ENCODE measurements at places on chromosomes 7 and 10.

- DNase-seq = no peak
These were observed 31.1 kb downstream of the PTPRE start for GRCh38 chr10:127937915-127938463.

DNA sequence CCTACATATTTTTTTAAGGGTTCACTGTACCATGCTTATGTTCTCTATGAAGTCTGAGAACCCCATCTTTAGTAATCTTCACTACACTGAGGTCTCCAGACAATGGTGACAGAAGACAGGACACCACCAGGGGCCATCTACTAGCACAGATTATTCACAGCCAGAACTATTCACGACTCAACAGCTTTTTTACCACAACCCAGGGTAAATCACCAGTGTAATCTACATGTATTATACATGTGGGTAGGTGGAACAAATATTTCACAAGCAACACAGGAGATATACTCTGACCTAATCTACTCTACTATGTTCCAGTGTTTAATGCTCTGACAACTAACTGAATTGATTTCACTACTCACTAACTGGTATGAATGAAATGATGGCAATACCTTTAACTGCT lies 136.1 kb downstream of the ELMO1 start:
- DNase-seq = no peak

DNA sequence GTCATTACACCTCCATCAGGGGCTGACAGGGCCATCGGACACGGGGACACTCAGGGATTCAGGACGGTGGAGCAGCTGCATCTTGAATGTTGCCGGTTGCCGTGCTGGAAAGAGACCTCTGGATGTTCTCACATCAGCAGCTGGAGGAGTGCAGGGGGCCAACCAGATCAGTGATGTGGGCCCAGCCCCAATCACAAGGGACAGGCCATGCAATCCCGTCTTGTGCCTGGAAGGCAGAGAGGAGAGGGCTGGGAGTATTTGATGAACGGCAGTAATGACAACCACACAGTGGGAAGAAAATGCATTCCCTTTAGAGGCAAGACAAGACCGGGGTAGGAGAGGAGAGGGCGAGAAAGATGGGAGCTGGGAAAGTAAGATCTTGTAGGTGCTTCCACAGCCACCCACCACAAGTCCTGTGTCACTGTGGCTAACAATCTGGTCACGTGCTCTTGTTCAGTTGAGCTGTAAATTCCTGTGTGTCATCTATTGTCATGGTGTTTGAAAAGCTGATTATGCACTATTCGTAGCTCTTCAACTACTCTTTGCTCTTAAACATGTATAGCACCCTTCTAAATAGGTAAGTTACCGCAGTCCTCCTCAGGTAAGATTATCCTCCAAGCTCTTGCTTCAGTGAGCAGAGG lies 85.9 kb upstream of the LEP start:
- no peak for DNase-seq

- DNase-seq = no peak
These were observed 98.3 kb downstream of the KCNMA1 start for GRCh38 chr10:77539147-77539935.

DNA sequence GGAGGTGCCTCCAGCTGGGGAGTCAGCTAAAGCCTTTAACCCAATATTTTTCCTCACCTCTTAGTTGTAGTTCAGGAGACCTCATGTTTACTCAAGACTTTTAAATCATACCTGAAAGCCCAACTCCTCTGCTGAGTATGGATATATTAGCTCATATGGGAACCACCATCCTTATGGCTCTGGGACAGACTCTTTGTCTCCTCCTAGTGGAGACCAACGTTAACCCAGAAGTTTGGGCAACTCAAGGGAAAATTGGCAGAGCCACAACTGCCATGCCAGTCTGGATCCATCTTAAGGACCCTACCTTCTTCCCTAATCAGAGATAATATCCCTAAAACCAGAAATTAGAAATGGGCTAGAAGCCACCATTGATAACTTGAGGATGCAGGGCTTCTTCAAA lies 80.8 kb downstream of the TMEM106B start:
- no peak for DNase-seq

DNA sequence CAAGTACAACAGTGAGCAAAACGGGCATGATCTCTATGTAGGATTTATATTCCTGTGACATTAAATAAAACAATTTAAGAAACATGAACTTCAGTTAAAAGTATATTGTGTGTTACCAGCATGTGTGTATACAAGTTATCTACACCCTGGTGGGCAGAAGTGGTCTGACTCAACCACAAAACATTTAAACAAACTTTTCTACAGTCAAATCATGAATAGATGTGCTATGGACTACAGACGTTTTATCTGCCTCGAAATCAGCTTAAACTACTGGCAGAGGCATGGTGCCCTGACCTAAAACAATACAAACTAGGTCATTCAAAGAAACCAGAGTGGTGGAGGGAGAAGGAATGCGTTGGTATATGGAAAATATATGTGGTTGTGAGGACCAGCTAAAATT lies 3.6 kb downstream of the ARL3 start:
- no peak for DNase-seq

- no peak for DNase-seq
These were observed 102.7 kb downstream of the ZNF248 start for GRCh38 chr10:37754538-37755323.

- no peak for DNase-seq
These were observed 22.0 kb upstream of the CTTNBP2 start for GRCh38 chr7:117895276-117895675.

DNA sequence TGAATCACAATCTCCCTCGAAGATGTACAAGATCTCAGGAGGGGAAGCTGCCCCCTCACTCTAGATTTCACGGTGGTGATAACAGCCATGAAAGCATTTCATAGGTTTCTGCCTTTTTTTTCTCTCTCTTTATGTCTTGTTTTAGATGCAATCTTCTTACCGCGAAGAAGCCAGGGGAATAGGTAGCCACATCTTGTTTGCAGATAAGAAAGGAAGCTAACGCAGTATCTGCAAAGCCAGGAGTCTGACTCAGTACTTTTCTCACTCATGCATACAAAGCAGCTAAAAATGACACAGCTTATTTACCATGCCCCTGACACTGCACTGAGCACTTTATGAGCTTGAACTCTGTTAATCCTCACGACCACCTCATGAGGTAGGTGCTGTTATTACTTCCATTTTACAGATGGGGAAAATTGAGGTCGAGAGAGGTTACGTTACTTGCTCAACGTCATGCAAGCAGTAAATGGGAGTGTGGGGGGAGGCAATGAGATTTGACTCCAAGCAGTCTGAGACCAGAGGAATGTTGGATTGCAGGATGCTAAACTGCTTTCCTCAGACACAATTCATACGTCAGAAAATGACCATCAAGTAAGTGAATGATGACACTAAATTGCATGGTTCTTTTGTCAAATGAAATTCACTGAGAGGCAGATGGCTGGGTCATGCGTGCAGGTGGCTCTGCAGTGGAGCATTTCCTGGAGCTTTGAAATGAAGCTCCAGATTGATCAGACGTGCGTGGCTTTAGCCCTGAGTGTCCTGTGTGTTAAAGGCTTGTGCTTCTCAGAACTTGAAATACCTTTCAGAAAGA lies 3.3 kb downstream of the MAP3K8 start:
- no peak for DNase-seq

DNA sequence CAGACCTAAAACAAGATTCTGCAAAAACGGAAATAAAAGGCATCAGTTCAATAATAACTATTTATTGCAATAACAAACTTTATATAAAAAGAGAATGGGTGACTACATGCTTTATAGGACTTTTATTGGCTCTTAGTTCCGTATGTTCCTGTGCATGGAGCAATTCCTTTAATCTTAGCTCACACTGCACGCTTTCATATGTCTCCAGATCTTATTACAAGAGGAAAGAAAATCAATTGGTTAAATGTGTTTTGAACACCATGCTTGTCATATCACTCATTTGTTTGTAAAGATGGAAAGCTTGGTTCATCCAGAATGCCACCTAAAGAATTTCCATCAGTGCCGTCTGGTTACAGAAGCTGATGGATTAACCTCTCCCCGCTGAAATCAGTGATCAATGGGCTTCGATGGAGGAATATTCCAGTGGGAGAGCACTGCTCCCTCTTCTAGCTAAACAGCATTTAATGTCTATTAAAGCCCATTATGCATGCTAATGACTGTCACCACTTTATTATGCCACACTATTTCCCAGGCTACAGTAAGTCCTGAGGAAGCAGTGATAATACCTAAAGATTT lies 210.3 kb downstream of the GLI3 start:
- no peak for DNase-seq

- DNase-seq = no peak
These were observed 76.2 kb upstream of the PPP2R2D start for GRCh38 chr10:131824371-131825149.

DNA sequence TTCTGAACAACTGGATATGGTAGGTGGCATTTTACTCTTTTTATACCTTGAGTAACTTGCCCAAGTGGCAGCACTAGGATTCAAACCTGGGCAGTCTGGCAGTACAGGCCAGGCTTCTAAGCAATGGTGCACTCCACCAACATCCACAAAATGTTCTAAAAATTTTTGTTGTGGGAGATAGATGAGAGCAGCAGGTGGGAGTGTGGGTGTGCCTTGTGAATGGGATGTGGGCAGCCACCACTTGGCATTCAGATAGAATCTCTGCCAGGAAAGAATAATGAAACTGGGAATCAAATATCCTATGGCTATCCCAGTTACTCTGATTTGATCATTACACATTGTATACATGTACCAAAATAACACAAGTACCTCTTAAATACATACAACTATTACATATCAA lies 810.7 kb downstream of the MAGI2 start:
- DNase-seq = no peak

DNA sequence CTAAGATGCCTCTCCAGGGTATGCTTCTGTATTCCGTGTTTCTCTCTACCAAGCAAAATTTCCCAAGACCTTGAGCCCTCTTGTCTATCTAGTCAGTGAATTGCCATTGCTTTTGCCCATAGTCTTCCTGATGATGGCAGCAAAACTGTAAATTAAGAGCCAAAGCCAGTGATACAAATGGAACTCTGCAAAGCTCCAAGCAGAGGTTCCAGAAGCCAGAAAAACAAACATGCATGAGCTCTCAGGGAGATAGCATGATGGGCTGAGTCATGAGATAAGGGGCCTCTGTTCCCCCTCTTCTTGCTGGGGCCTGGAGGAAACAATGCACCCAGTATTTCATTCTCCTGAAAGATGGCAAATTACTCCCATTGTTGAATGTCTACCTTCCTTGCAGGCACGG lies 24.7 kb downstream of the LSMEM1 start:
- DNase-seq = no peak

DNA sequence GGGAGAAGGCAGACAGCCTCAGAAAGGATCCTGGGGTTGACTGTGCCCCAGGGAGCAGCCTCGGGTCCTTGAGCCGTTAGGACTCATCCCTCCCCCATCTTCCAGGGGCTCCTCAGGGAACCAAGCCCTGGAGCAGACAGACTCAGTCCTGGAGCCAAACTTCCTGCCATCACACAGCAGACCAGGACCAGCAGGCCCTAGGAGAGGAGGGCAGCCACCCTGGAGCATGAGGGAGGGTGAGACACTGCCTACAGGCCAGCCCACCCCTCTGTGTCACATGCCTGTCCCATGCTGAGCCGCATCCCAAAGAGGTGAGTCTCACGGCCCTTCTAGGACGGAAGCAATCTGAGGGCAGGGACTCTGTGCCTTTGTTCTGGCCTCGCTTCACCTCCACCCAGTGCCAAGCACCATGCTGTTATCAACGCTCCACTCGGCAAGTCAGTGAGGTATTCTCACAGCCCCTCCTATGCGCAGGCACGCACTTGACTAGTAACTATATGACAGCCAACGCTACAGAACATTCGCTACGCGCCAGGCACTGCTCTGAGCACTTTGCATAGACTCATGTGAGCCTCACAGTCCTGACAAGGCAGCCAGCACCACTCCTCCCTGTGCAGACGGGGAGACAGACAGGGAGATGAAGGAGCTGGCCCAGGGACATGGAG lies 19.1 kb downstream of the MAD1L1 start:
- DNase-seq = no peak

GRCh38 chr7:105279688-105280007 lies 109.1 kb downstream of the SRPK2 start:
- no peak for DNase-seq

DNA sequence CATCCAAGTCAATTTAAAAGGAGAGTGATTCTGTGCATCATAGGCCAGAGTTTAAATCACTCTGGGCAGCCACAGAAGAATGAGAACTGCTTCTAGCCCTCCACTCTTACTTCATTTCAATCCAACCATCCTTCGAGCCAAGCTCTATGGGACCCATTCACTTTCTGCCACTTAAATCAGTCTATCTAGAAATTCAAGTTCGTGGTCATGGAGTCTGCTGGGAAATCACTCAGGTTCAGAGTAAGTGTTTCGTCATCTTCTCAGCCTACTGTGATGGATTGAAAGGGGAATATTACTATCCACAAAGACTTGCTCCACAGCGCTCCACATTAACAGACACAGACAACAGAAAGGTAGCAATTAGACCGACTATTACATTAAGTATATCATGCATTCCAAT lies 4.6 kb downstream of the DCLRE1C start:
- no peak for DNase-seq

DNA sequence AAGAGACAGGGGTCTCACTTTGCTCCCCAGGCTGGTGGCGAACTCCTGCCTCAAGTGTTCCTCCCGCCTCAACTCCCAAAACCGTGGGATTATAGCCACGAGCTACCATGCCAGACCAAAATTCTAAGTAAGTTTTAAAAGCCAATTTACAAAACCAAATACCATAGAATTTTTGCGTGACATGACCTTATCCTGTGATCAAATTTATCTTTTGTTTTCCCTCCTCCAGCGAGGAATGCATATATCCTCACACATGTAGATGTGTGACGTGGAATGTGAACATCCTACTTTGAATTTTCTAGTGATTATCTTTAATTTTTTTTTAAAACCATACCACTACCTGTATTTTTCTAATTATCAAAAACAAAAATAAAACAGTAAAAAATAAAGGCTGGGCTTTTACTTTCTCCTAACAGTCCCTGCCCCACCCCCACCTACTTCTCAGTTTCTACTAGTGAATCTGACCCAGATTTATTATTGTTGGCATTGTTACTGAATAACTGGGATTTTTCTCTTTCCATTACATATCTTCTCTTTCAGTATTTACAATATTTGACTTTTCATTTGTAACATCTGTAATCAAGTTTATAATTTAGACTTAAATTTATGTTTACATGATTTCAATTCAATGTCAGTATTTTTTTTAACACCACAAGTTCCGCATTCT lies 26.0 kb downstream of the CYTH3 start:
- DNase-seq = no peak

- DNase-seq = no peak
These were observed 119.8 kb downstream of the XRCC2 start for GRCh38 chr7:152556013-152556755.

GRCh38 chr10:48946891-48947500 lies 7.4 kb upstream of the LRRC18 start:
- DNase-seq = no peak

- DNase-seq = no peak
These were observed 11.3 kb downstream of the CHCHD3 start for GRCh38 chr7:133070562-133070961.

- DNase-seq = no peak
These were observed 317.4 kb downstream of the KIF20B start for GRCh38 chr10:90018819-90019218.

- DNase-seq = no peak
These were observed 178.3 kb upstream of the KLF14 start for GRCh38 chr7:130912082-130912861.

GRCh38 chr7:100127866-100128636 lies 1.3 kb downstream of the MBLAC1 start:
- DNase-seq = no peak

Measured in NCI-H2081 treated with DMSO at 0.1 percent for 48 hours (cell line).